ENCODE measurements at places on chromosomes 16 and 17.

- no peak for DNase-seq
Measured at GRCh38 chr17:50029185-50029584, 26.7 kb upstream of the ITGA3 start.

DNA sequence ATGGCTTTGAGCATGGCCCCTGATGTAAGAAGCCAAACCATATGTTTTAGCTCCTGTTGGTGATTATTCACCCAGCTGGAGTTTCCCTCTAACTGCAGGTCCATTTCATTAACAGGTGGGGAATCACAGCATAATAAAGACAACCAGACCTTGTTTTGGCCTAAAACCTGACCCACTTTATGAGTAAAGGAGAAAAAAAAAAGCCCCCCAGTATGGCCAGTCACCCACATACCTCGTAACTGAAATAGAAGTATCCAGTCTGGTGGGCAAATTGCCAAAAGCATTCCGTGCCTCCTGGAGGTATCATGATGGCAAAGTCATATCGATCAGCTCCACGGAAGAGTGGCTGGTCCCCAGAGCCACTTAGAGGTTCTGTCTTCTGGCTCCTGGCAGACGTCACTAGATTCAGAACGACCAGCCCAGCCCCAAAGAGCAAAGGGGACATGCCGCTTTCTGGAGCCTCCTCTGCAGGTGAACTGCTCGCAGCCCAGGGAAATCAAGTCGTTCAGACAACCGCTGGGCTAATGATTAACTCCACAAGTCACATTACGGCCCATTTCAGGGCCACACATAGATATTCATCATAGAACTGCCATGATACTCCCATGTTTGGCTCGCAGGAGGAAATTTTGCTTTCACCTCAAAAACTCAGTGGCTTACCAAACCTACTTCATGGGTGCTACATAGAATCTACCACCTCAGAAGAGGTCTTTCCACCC is at the start of gene TMED6:
Gene TMED6, minus strand, starts transcription at position 478 of the 719 bp plus-strand sequence. Its CDS starts 33 bp downstream, at position 445.
- no peak for DNase-seq

- DNase-seq: no peak
Measured at GRCh38 chr17:44022246-44022645, 7.5 kb upstream of the TMEM101 start.

GRCh38 chr17:41455236-41455635 is 11.9 kb downstream of the KRT32 start:
- no peak for DNase-seq

- no peak for DNase-seq
Measured at GRCh38 chr17:77441130-77441920, 300.6 kb downstream of the SEC14L1 start.

- no peak for DNase-seq
Measured at GRCh38 chr17:2086306-2086705, 31.4 kb downstream of the HIC1 start.

DNA sequence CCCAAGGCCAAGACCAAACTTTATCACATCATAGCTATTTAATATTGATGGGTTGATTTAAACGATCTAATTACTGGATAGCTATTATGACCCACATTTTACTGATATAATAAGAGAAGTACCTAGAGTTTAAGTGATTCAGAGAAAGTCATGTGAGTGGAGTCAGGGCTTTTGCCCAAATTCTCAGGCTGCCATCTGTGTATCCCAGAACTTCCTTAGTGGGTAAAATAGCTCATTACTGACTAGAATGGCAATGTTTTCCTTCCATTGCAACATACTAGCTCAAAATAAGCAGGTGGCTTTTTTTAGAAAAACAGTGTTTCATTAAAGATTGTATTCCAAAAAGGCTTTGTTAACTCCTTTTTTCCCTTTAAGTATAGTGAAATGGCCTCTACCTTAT is 113.9 kb upstream of the MAF start:
- no peak for DNase-seq

DNA sequence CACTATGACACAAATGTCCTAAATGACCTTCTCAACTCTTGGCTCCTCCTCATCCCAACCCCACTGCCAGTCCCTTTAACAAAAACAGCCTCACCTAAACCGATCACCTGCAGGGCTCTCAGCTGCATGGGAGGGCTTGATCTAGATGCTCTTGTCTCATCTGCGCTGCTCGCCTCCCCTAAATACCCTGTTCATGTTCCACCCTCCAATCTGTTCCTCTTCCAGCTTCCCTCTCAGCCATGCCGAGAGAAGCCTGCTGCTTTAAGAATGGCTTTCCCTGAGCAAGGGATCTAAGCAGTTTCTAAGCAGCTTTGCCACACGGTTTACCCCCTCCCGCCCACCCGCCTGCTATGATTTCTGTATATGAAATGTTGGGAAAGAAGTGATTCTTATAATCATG is 23.7 kb downstream of the PIPOX start:
- no peak for DNase-seq

- DNase-seq: no peak
Measured at GRCh38 chr16:51545951-51546350, 394.9 kb upstream of the SALL1 start.

- DNase-seq: no peak
Measured at GRCh38 chr16:79607587-79607986, 7.0 kb upstream of the MAF start.

- DNase-seq: no peak
Measured at GRCh38 chr17:47987240-47987835, 16.4 kb downstream of the CDK5RAP3 start.

- DNase-seq: no peak
Measured at GRCh38 chr17:66970797-66971196, 6.3 kb downstream of the CACNG4 start.

DNA sequence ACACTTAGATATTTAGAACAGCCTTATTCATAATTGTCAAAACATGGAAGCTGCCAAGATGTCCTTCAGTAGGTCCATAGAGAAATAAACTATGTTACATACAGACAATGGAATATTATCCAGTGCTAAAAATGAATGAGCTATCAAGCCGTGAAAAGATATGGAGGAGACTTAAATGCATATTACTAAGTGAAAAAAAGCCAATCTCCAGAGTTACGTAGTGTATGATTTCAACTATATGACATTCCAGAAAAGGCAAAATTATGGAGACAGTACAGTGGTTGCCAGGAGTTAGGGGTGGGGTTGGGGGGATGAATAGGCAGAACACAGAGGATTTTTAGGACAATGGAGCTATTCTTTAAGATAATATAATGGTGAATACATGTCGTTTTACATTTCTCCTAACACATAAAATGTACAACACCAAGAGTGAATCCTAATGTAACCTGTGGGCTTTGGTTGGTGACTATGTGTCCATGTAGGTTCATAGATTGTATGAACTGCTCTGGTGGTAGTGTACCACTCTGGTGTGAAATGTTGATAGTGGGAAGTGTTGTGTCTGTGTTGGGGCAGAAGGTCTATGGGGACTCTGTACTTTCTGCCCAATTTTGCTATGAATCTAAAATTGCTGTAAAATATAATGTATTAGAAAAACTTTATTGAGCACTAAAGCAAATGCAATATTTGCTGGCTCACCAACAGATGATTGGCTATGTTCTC is 122.6 kb downstream of the USP22 start:
- no peak for DNase-seq

GRCh38 chr17:37607637-37608331 is 1.4 kb downstream of the SYNRG start:
- DNase-seq: no peak

DNA sequence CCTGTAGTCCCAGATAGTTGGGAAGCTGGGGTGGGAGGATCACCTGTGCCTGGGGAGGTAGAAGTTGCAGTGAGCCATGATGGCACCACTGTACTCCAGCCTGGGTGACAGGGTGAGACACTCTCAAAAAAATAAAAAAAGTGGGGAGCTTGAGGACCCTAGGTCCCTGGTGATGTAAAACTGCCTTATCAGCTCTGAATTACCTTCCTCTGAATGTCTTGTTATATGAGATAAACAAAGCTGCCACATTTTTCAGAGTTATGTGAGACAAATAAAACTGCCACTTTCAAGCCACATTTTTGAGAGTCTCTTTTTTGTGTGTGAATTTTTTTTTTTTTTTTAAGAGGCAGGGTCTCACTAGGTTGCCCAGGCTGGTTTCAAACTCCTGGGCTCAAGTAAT is 32.0 kb upstream of the B4GALNT2 start:
- DNase-seq: no peak

DNA sequence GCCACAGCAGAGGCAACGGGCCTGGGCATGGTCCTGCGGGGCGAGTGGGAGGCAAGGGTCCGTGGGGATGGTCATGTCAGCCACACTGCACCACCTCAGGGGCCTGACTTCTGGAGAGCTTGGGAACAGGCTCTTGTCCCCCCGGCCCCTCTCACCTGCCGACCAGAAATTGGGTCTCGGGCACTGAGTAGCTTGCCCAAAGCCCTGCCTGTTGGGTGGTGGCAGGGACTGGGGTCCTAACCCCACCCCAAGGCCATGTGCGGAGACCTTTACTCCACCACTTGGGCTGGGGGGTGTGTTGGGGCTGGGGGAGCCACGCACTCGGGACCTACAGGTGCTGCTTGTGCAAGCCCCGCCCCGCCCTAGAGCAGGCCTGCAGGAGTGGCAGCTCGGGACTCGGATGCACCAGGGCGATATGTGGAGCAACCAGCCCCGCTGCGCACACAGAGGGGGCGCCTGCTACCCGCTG is 24.2 kb upstream of the CHMP6 start:
- no peak for DNase-seq

DNA sequence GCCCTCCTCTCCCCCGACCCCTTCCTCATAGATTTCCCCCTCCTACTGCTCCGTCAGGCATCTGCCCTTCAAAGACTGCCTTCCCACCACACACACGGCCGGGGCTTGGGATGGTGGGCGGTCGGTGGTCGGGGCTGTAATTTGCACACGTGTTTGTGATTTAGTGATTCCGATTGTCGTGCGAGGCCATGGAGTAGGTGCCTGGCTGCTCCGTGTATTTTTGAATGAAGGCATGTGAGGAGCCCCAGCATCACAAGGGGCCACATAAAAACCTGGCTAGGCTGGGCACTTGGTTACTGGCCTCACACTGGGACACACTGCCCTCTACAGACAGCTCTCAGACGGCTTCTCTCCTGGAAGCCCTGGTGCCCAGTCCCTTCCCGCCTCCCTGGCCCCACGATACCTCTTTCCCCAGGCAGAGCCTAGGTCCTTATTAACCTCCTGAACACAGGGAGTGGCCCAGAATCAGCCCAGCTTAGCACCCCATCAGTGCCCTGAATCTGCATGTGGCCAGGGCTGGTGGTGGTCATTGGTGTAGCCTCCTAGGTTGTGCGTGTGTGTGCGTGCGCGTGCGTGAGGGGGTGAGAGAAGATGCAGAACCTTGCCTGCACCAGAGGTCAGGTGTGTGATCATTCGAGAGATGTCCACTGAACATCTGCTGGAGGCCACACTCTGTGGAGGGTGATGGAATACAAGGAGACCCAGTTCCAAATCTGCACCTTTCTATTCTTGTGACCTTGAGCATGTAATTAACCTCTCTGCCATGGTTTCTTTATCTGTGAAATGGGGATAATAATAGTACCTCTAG is 1.3 kb upstream of the SOCS1 start:
- no peak for DNase-seq

DNA sequence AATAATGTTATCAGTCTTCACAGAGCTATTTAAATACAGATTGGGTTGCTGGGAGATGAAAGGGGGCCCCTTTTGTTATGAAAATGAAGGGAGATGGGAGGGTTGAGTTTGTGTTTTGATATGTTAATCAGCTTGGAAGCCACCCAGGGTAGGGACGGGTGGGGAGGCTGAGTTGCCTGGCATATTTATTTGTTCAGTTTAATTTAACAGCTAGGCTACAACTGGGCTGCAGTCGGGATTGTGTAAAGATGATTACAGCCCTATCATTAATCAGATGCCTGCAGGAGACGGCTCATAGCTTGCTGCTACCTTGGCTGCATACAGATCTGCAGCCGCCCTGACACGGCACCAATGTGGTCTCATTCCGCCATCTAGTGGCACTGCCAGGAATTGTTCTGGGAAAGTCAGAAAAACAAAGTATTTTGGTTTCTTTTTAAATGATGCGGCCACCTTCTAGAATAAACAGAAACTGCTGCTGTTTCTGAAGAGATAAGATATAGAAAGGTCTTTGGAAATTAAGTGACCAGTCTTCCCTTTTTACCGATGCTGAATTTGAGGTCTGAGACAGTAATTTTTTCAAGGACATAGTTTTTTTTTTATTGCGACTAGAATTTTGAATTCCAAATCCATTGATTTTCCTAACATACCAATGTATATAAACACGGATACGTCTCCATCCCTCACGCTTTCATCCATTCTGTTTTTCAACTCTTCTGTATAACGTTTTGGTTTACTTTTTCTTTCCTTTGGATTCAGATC is 458.0 kb upstream of the ASIC2 start:
- DNase-seq: no peak

- no peak for DNase-seq
Measured at GRCh38 chr17:54754560-54754959, 146.1 kb upstream of the TOM1L1 start.

DNA sequence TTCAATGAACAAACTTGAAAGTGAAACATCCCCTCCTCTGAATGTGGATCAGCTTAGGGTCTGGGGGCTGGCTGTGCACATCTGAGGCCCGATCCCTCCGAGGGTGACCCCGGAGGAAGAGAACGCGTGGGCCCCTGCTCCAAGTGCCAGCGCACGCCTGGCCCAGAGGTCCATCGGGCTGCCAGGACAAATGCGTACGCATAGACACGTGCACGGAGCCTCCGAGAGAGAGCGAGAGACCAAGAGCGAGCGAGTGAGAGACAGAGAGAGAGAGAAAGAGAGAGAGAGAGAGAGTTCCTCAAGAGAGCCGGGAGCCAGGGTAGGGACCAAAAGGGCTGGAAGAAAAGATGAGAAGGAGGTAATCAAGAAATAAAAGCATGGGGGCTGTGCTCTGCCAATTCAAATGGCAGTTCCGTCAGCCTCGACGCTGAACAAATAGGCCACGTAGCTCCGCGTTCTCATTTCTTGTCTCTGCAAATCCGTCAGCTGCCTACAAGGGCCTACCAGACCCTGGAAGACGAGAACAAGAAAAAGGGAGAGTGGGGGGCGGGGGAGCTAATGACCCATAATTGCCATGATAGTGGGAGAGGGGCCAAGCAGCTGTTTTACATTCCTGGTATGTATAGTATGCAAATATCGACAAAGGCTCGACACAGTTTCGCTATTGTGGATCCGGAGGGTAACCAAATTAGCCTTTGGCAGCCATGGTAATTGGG is 435.3 kb upstream of the ZFHX3 start:
- DNase-seq: peak; percentile 87

DNA sequence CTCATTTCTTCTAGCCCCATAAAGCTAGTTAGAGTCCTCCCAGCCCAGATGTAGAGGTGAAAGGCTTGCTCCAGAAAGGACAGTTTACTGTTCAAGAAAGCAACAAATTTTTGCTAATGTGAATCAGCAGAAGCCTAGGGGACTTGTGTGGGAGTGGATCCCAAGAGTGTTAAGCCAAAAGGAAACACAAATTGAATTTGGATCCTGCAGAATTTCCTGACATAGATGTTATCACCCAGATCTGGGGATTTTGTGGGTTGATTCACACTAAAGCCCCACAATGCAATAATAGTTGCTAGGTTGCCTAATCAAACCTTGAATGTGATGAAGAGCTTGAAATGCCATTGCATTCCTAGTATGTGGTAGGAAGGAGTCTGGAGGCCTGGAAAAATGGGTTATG is 135.2 kb upstream of the HS3ST3A1 start:
- no peak for DNase-seq

DNA sequence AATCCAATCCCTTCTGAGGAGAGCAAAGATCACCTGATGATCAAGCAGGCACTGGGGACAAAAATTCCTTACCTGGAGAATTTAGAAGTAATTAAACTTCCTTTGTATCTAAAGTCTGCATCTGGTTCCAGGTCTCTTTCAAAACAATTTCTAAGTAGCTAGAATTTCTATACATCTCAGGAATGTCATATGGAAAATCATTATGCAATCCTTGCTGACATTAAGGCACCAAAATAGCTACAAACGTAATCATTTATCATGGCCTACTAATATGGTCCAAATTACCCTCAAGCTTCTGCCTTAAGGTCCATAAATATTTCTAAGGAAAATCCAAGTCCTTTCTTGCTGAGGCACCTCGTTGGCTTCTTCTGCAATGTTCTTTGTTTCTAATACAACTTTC is 32.9 kb upstream of the YPEL2 start:
- no peak for DNase-seq

Data from NCI-H1048 (cell line).